ENCODE measurements at places on chromosomes 6 and 20.

GRCh38 chr20:7716286-7716972, 223.8 kb downstream of the HAO1 start:
- no peak for DNase-seq

DNA sequence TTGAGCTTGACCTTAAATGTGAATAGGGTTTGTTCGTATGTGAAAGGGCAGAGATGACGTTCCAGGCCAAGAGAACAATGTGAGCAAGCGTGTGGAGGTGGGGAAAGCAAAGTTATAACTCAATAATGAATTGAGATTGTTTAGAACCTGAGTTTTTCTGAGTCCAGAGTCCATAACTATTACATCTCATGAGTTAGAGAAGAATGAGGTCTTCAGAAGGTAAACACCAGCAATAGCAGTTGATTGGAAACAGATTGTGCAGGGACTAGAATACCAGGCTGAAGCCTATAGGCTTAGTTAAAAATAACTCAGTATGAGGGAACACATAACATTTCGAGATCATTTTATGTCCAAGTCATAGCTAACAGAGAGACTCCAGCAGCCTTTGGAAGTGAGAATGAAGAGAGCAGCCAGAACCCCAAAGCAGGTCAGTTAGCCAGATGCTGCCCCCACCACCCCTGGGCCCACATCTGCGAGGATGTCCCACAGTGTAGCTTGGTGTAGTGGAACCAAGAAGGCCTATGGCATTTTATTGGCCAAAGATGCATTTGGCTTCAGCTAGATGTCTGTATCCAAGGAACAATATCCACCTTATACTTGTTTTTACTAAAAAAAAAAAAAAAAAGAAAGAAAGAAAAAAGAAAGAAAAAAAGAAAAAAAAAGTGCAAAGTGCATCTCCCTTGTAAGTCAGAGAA, 121.7 kb downstream of the TNFRSF21 start:
- DNase-seq: no peak

- DNase-seq: no peak
Observed at GRCh38 chr6:150735341-150735851, 130.1 kb upstream of the MTHFD1L start.

DNA sequence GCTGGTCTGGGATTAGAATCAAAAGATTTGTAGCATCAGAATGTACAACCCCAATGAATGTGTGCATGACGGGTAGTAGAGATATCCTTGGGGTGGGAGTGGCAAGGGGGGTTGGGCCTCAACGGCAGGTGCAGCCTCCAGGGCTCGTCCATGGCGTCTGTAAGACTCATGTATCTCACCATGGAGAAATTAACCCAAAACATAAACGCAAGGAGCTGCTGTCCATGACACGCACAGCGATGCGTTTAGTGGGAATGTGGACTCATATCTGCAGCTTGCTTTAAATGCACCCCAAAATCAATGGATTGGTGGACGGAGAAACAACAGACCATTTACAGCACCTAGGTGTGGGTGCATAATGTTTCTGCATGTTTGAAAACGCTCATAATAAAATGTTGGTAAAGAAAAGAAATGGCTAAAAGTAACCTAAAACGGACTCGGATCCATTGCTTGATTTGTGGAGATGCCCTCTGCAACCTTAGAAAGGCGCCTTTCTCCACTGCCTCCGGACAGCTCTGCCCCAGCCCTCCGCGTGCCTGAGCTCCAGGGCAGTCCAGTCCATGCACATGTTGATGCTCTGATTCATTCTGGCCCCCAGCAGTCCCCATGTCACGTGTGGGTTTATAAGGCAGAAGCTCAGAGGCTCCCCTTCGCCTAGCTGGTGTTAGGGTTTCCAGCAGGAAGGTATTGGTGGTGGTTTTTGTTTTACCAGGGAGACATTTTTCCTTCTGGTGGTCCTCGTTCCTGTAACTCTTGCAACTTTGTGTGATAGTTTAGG, 24.5 kb downstream of the PYGB start:
- DNase-seq: peak; percentile 33

GRCh38 chr6:41326092-41326491, 9.3 kb upstream of the NCR2 start:
- no peak for DNase-seq

DNA sequence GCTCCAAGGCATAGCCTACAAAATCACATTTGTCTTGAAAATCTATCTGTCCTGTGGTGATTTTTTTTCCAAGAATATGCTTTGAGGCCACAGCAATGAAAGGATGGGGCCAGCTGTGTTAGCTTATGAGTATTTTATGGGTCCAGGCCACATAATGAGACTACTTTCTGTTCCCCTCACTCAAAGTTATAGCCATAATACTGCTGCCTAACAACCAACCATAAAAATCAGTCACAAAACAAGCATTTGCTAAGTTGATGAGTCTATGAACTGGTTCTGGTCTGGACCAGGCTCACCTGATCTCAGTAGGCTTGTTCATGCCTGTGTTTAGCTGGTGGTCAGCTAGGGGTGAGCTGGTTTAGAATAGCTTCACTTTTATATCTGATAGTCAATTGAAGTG, 192.5 kb upstream of the PLCB4 start:
- DNase-seq: no peak

DNA sequence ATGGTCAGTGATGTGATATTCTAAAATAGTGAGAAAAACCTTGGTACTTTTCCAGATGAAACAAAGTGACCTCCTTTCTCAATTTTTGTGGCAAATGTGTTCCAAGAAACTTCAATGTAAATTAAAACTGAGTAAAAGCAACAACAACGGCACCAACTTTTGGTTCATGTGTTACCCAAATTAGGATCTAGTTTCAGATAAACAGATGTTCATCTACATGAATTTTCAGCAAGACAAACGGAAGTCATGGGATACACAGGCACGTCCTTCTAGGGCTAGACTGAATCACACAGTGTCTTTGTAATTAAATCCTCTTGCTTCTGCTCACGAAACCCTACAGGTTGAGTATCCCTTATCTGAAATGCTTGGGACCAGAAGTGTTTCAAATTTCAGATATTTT, 915.2 kb downstream of the TFAP2A start:
- DNase-seq: no peak

DNA sequence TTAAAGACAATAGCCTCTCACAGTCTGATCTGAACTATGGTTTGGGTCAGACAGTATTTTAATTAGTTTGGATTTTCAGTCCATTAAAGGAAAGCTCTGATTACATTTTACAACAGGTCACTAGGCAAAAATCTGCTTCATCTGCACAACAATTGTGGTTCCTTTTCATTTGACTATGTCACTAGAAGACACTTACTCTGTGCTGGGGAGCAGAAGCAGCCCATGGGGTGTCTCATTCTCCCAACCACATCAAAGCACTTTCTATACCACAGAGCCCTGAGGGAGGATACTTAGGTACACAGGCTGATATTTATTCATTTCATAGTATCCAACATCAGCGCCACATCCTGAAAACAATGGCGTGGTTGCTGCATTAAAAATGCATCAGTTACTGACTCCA, 36.6 kb upstream of the HDAC2 start:
- DNase-seq: no peak

GRCh38 chr6:156432543-156432942, 344.6 kb upstream of the ARID1B start:
- no peak for DNase-seq

GRCh38 chr6:16286151-16286522, 47.8 kb downstream of the GMPR start:
- DNase-seq: no peak

DNA sequence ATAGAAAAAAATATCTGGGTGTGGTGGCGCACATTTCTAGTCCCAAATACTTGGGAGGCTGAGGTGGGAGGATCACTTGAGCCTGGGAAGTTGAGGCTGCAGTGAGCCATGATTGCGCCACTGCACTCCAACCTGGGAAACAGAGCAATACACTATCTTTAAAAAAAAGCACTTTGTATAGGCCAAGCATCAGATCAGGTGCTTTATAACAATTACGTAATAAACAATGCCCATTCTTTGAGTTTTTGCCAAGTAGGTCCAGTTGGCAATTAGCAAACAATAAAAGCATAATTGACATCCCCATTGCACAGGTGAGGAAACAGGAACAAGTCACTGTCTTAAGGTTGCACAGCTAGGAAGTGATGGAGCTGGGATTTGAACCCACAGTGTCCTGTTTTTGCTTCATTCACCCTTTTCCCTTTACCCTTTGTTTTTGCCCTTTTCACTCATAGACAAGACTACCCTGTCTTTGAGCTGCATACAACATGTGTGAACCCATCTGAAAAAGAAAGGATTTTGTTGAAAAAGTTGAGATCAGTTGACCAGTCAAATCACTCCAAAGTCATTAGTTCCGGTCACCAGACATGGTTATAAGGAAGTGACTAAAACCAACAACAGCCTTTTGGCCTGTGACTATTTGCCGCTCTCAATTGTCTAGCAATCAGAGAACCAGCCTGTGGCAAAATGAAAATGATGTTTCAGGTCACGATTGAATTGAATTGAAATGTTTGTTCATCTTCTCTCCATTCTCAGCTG, 303.6 kb downstream of the TFAP2C start:
- DNase-seq: no peak

GRCh38 chr20:13735826-13736225, 48.9 kb downstream of the ESF1 start:
- DNase-seq: no peak

DNA sequence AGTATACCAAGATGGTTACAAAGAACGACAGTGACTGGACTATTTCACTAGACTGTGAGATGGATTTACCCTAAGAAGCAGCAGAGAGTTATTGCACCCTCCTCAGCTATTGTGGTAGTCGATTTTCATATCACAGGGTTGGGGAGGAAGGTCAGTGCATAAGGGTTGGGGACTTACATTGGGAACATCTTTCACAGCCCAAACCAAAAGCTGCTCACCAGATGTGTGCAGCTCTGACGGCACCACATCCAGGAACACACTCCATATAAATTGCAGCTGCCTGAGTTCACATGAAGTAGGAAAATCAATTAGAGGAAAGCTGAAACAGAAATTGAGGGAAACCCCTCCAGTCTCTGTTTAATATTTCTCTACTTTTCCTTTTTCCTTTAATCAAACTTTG, 470.5 kb upstream of the NRSN1 start:
- DNase-seq: no peak

- no peak for DNase-seq
Observed at GRCh38 chr6:154402081-154402780, 45.6 kb upstream of the IPCEF1 start.

DNA sequence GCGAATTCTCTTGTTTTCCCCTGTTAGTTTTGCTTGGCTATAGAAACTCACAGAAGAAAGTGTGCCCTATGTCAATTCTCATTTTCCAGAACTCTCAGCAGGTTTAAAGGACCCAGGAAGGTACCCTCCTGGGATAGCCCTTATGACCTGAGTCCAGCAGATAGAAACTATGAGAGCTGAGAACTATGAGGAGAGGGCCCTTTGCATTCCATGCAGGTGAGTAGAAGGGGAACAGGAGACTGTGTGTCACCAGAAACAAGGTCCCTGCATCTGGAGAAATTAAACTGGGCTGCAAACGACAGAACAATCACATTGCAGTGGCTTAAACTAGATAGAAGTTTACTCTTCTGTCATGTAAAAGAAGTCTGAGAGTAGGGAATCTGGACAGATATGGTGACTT, 35.7 kb upstream of the SCUBE3 start:
- DNase-seq: no peak

- DNase-seq: no peak
Observed at GRCh38 chr6:27672113-27672799, 199.4 kb upstream of the ZNF184 start.

- DNase-seq: no peak
Observed at GRCh38 chr20:61436283-61436666, 184.2 kb downstream of the CDH4 start.

- no peak for DNase-seq
Observed at GRCh38 chr6:148325316-148326068, 17.1 kb upstream of the SASH1 start.

DNA sequence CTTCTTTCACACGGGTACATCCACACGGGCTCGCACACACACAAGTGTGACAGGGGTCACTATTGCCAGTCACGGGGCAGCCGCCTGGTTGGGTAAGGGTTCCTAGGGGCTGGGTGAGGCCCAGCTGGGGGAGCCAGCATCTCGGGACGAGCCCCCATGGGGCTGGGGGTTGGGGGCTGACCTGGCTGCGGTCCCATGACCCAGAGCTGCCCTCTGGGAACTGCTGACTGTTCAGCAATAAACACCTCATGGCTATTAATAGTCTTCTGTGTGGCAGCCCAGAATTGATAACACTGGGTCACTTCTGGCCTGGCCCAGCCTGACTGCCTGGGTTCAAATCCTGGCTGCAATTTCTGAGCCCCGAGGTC, 23.8 kb downstream of the VEGFA start:
- no peak for DNase-seq

- DNase-seq: no peak
Observed at GRCh38 chr6:136921381-136921935, 643 bp upstream of the SLC35D3 start.

DNA sequence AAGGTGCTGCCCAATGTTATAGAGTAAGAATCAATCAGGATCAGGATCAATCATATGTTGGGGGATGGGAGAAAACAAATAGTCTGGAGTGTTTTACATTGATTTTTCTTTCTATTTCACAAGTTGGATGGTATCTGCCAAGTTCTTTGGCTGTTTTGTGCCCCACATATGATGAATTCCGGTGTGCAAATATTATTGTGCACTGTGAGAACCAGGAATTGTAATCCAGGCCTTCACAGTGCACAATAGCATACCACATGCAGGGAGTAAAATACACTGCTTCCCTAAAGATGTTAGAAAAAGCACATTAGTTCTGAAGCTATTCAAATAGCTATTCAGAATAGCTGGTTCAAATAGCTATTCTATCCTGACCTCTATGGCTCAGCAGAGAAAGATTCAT, 133.7 kb downstream of the LCA5 start:
- DNase-seq: no peak

GRCh38 chr6:25346064-25346463, 66.9 kb downstream of the CARMIL1 start:
- DNase-seq: no peak

- peak; percentile 2 for DNase-seq
Observed at GRCh38 chr20:46063652-46064054, 26.1 kb downstream of the NCOA5 start.

DNA sequence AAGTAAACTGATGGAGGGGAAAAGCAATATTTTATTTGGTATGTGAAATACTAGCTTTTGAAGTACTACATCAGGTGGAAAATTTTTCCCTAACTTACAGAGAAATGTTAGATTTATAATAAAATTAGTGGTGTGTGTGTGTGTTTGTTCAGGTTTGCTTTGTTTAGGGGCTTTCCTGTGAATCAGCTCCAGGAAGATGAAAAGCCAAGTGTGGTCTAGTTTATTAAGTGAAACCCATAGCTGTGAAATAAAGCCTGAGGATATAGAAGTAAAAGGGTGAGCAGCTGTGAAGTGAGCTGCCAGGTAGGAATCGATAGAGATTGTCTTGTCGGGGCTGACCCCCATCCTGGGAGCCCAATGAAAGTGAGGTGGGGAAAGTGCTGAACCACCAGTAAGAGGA, 347.6 kb upstream of the IMPG1 start:
- no peak for DNase-seq
